ENCODE measurements at places on chromosomes 11 and 22. TPM values are rescaled to one million over a fixed set of nuclear protein-coding genes. Genes with fewer than 3 reads are reported as not detected.

DNA sequence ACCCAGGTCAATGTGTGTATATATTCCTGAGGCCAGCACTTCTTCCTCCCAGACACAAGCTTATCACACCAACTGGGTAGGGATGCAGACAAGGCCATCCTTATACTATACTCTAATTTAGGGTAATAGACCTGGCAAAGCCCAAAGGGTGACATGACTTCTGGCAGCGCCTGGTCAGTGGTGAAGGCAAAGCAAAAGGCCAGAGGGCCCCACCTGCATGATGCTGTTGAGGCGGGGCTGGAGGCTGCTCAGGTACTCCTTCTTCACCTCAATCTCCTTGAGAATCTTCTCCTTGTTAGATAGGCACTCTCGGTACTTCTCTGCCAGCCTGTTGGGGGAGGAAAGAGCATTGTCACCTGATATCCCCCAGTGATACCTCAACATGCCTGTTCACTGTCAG, 17.1 kb downstream of the THOC5 start:
- no peak for DNase-seq

- DNase-seq = peak; percentile 89
These were observed 10.1 kb downstream of the PIM3 start for GRCh38 chr22:49970528-49971231.

DNA sequence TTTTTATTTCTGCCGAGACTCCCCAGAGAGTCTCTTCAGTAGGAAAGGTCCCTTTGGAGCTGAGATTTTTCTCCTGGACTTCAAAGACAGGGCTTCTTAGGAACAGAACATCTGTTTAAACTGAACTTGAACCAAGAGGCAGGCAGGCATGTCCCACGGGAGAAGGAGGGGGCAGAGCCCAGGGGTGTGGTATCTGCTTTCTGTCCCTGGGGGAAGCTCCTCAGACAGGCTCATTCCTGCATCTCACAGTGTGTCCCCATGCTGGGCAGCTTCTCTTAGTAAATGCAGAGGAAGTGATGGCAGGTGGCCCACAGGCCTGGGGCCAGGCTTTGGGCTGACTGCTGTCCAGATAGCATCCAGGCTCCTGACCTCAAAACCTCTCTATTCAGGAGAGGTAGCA, 47.3 kb downstream of the TSPAN18 start:
- DNase-seq = no peak

DNA sequence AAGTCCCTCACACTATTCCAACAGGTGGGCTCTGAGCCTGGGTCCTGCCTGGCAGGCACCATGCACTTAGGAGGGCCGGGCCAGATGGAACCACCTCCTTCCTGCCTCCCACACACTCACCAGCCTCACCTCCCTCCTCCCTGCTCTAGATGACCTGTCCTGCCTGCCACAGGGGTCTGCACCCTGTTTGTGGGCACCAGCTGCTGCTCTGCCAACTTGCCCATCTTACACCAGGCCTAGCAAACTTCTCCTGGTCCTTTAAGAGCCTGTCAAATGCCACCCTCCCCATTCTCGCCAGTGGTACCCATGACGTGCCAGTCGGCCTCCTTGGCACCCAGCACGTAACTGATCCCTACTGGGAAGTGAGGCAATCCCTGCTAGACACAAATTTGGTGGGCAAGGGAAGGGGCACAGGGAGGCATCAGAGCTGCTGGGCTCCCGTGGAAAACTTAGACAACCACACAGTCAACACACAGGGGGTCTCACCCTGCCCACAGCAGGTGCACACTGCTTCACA, 3.1 kb downstream of the MOB2 start:
- no peak for DNase-seq

GRCh38 chr11:134975866-134976376, 563.9 kb upstream of the B3GAT1 start:
- DNase-seq = no peak

DNA sequence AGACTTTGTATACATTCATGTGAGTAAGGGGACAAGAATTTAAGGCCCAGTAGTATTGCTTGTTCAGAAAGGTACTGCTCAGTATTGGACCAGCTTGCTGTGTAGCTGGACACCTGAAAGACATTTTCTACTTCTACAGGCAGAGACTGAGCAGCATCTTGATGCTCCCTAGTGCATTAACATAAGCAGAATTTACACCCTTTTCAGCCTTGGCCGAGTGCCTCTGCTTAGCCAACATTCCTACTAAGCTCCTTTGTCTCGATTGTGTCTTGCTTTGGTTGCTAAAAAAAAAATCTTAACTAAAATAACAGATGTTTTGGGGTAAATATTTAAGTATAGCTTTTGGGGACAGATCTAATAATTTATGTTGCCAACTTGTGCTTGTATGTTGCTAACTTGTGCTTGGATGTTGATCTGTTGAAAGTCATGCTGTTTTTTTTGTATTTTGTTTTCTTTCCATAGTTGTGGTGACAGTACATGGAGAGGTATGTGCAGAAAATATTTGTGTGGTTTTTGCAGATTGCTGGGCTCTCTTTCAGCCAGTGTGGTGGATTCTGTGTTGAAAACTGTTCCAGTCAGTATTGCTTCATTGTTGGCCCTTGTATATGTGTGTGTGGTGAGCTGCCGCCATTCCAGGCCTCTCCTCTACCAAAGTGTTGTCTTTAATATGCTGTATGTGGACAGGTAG, 3.7 kb downstream of the PTS start:
- peak; percentile 94 for DNase-seq

- no peak for DNase-seq
These were observed 335.4 kb upstream of the NCAM1 start for GRCh38 chr11:112625814-112626213.

DNA sequence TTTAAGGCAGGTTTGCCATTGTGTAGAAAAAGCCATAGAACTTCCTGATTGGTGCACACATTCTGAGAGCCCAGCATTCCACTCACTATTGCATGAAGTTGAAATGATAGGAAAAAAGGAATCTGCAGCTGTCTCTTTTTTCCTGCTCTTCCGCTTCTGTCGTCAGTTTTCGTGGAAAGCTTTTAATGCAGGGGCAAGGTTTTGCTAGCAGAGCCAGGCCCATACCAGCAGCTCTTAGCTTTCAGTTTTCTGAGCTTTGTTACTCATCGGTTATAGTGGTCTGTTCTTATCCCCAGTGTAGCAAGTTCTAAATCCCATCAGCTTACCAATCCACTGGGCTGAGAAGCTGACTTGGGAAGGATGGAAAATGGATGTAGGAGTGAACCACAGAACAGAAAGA, 162.9 kb upstream of the TTC12 start:
- no peak for DNase-seq

GRCh38 chr11:71185411-71185810, 67.0 kb downstream of the SHANK2 start:
- no peak for DNase-seq

DNA sequence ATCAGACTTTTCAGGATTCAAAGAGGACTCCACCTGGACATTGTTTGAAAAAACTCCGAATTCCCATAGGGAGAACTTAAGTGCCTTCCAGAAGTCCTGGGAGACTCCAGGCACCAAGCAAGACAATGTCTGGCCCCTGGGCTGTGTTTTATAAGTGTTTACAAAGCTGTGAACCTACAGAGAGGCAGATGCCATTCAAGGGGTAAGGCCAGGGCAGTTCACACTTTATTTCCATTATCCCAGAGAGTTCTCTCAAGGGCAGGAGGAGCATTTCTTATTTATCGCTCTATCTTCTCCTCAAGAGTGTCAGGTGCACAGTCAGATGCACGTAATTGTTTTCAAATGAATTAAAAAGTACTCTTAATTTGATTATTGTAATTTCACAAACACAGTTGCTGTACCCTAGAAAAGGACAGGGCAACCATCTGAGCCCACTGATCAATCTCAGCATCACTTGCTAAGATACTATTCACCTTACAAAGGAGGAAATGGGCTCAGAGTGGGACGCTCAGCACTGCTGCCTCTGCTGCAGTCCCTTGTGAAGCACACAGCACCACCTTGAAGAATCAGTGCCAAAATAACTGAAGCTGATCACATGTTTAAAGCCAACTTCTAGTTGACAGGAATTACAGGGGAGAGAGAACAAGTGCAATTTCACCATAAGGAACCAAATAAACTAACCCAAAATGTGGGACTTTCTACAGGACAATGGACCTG, 35.0 kb downstream of the RASSF10 start:
- no peak for DNase-seq

GRCh38 chr11:74380746-74381439, 17.3 kb downstream of the PGM2L1 start:
- DNase-seq = no peak

DNA sequence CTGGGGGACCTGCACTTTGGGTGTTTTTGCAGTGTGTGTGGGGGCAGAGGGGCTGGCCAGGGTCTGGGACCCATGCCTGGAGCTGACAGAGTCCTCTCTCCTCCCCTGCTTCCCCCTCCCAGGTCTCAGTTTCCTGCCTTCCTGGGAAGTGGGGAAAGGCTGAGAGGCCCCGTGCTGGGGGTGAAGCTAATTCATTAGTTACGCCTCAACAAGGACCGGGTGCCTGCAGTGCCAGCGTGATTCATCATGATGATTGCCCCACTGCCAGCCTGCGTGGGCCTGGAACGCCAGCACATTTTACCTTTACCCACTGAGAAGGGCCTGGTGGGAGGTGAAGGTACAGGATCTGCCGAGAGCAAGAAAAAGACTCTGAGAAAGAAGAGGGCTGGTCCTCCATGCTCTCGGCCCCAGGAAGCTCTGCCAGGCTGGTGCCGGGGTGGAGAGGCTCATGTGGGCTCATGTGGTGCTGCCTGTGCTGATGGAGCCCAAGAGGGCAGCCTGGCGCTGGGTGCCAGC, 2.9 kb upstream of the LRRC10B start:
- no peak for DNase-seq

- no peak for DNase-seq
These were observed 29.3 kb downstream of the MED15 start for GRCh38 chr22:20536590-20537324.

DNA sequence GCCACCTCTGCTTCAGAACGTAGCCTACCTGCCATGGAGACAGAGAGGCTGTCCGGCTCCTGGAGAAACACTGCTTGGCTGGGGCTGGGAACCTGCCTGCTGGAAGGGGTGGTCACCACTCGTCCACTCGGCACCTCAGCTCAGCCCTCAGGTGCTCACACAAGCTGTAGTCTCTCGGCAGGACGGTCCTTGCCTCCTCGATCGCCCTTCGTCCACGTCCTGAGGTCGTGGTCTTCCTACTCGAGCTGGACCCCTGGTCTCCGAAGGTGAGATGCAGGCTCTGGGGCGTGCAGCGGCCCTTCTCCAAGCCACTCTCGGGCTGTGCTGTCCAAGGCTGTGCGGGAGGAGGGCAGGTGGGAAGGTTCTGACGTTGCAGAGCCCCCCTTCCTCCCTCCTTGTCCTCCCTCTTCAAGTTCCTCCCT, at the start of gene TBX10:
TBX10 (minus strand) TSS at position 326 of the 422 bp plus-strand sequence; CDS start at position 35, 291 bp downstream.
- no peak for DNase-seq

GRCh38 chr11:93842461-93842860, 8.0 kb downstream of the VSTM5 start:
- peak; percentile 93 for DNase-seq

DNA sequence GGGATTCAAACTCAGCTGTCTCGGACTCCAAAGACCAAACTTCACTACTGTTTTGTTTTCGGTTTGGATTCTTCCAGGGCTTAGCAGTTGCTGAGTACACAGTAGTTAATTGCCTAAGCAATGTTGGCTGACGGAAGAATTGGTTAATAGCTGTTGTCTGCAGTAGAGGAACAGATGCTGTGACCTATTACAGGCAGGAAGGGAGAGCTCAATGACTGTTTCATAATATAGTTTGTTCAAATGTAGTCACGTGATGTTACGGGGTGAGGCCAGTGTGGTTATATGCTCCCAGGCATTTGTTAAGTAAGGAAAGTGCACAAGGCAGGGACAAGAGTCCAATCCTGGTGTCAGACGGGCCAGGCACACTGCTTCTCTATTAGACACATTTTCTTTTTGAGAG, 222.6 kb upstream of the CCDC90B start:
- no peak for DNase-seq

- no peak for DNase-seq
These were observed 8.4 kb upstream of the MN1 start for GRCh38 chr22:27809700-27810608.

DNA sequence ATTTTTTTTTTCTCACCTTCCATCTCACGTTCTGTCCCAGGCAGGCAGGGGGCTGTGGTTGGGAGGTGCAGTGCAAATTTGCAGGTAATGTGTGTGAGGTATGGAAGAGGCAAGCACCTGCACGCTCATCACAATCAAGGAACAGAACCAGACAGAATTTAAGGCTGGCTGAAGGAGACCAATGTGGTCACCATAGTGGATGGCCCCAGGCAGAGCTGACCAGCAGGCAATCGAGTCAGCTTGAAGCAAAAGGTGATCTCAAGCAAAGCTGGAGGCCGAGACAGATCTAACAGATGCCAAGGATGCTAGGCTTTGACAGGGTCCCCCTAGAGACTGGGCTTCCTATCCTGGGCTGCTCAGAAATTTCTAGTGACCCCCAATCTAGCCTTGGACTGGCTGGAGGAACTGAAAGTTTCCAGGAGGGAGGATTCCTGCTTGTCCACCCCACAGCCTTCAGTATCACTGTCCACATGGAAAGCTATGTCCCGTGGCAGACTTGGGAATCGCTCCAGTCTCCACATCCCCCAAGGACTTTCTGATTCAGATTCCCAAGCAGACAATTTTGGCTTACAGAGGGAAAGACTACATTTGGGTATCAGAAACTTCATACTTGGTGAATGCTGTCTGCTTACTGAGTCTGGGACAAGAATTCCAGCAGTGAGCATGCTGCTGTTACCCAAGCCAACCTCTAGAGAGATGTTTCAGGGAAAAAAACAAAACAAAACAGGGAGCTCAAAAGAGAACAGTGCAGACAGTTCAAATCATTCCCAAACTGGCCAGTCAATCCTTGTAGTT, 9.0 kb upstream of the MICAL3 start:
- peak; percentile 51 for DNase-seq

DNA sequence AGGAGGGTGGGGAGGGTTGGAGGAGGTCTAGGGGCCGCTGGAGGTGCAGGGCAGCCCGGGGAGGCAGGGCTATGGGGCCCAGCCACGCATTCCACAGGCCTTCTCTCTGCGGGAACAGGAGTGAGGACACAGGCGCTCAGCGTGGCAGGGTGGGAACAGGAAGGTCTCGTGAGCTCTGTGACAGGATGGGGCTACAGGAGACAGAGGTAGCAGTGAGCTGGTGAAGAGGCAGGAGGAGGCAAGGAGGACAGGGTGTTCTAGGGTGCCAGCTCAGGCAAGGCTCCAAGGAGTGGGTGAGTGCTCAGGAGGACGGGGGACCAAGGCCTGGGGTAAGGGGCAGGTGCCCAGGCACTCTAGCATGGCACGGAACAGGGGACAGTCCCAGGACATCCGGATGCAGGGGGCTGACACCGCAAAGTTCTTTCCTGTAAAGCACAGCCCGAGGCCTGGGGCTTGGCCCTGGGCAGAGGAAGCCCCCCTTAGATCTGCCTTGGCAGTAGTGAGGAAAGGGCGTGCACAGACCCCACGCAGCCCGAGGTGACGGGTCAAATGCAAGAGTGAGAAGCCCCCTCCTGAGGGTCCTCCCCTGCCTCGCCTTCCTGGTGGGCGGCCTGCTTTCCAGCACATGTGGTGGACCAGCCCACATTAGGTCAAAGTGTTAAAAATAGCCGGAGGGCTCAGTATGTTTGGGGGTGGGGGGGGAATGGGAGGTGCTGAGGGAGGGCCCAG, 4.7 kb upstream of the NEAT1 start:
- no peak for DNase-seq

The CEP164 gene
- 36.1 TPM for total RNA-seq

The HBD gene
- not detected for total RNA-seq

The NTM gene
- 108 TPM for total RNA-seq

The POU2AF2 gene
- not detected for total RNA-seq

The OR8D4 gene
- not detected for total RNA-seq

The SPON1 gene
- total RNA-seq = 1.5 TPM

The AMPD3 gene
- 5.6 TPM for total RNA-seq

The UEVLD gene
- 20.1 TPM for total RNA-seq

The PRG2 gene
- total RNA-seq = not detected

Data from astrocyte (in vitro differentiated cells and primary cell).